AG04450 (cell line): ENCODE measurements at places on chromosomes 3 and 15.

- DNase-seq: no peak
Observed at GRCh38 chr3:142626971-142627370, 30.8 kb downstream of the PLS1 start.

- no peak for DNase-seq
Observed at GRCh38 chr3:185702262-185703225, 116.4 kb downstream of the SENP2 start.

DNA sequence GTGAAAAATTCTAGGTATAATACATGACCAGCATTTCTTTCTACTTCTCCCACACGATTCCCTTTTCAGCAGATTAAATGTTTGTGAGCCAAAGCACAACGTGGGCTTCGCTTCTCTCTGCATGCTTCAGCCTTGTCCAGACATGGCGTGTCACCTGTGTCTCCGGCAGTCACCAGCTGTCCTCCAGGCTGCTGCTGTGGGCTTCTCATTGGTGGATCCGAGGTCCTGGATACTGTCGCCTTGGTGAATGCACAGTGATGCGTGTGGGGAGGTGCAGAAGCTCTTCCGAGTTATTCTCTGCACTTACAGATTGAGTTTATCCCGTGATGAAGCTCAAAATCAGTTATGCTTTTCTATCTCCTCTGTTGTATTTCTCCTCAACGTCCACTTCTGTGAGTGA lies 23.0 kb upstream of the GOLGA8J start:
- DNase-seq: no peak

DNA sequence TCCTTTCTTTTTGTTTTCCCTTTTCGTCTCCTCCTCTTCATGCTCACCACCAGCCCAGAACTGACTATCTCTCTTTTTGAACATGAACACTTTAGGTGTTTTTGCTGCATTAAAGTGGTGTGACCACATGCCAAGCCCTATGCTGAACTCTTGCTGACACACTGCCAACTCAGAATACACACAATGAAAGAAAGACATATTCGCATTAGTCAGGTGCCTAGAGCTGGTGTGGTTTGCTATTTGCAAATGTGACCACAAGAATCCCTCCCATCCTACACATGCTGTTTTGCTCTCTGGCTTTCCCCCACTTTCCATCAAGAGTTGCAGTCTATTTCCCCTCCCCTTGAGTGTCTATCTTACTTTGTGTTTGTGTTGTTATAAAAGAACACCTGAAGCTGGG lies 967.8 kb upstream of the CFAP20DC start:
- no peak for DNase-seq

GRCh38 chr3:127473244-127474024 lies 117.1 kb downstream of the TPRA1 start:
- no peak for DNase-seq

DNA sequence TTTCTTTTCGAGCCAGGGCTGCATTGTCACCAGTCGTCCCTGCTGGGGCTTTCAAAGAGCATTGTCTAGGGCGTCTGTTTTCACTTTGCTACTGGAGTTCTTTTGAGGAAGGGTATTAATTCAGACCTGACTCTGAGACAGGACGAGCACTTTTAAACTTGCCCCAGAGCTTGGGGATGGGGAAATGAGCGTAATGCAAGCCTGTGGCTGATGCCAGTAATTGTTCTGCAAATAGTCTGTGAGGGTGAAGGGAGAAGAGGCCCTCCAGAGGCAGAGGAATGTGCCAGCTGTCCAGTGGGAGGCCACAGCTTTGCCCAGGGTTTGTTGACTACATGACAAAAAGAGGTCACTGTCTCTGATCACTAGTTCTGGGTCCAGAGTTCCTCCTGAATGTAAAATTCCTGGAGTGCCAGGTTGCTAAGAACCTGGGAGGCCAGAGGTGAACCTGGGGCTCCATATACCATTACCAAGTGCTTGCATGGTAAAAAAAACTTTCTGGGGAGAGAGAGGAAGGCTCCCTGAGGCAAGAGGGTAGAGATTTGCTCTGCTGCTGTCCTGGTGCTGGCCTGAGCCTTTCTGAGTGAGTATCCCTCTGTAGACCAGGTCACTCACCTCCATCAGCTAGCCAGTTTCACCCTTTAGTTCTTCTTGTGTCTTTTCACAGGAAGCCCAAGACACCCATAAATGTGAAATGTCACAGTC lies 14.8 kb downstream of the EEFSEC start:
- no peak for DNase-seq

DNA sequence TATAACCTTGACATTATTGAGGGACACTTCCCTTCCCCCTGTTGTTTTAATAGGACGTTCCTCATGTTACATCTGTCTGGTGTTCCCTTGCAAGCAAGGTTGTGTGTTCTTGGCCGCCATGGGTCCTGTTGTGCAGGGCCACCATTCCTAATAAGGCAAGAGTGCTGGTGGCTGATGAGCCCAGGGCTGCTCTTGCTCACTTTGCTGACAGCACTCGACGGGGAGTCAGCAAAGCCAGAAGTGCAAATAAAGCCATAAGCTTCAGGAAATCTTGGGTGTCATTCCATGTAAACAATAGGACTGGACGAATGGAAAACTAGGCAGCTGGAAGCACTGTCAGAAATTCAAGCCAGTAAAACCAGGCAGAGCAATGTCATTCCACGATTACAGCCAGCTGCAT lies 75.8 kb downstream of the SQOR start:
- DNase-seq: no peak
